ENCODE measurements at places on chromosomes 11 and 22.

DNA sequence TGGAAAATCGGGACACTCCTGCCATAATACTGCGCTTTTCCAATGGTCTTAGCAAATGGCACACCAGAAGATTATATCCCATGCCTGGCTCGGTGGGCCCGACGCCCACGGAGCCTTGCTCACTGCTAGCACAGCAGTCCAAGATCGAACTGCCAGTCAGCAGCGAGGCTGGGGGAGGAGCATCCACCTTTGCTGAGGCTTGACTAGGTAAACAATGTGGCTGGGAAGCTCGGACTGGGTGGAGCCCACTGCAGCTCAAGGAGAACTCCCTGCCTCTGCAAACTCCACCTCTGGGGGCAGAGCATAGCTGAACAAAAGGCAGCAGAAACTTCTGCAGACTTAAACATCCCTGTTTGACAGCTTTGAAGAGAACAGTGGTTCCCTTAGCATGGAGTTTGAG is 15.6 kb downstream of the PTH start:
- DNase-seq, result no peak

DNA sequence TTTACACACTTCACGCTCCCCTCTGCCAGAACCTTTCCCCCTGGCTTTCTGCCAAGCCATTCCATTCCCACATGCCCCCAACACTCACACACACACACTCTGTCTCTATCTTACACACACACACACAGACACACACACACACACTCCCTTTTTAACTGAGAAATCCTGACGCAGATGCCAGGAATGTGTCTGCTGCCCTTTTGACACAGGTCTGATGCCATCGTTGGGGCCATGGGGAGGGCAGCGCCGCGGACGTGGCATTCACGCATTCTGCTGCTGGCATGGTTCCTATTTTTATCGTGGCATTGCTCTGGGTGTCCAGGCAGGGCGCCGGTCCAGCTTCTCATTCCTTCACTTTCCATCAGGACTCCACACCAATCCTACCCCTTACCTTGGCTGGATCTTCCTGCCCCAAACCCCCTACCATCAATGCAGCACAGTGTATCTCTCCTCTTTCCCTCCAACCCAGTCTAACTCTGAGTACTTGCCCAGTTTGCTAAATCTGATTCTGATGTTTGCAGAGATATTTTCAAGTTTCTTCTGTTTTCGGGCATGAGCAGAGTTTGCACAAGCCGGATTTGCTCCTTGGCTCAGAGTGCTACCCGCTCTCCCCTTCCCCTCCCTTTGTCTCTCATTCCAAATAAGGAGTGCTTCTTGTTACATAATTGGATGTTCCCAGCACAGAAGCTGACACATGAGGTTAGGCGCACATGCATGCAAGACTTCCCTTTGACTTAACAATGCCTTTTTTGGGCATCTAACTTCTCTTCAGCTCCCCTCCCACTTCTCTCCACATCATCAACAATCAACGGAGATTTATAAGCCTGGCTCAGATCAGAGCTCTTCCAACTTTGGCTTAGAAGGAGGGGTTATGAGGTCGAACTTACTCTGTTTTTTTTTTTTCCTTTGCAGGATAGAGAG is 18.8 kb downstream of the SNX19 start:
- no peak for DNase-seq

DNA sequence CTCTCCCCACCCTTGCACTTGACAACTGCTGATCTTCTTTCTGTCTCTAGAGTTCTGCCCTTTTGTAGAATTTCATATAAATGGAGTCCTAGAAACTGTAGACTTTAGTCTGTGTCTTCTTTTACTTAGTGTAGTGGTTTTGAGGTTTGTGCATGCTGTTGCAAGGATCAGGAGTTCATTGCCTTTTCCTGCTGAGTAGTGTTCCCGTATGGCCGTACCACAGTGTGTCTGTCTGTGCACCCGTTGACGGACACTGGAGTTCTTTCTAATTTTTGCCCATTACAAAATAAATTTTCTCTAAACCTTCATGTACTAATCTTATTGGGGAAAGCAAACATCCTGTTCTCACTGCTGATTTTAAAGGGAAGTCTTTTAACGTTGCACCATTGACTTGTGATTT is 138.1 kb downstream of the TBC1D22A start:
- DNase-seq, result no peak

GRCh38 chr11:91857179-91857578 is 367.4 kb upstream of the FAT3 start:
- DNase-seq, result no peak

DNA sequence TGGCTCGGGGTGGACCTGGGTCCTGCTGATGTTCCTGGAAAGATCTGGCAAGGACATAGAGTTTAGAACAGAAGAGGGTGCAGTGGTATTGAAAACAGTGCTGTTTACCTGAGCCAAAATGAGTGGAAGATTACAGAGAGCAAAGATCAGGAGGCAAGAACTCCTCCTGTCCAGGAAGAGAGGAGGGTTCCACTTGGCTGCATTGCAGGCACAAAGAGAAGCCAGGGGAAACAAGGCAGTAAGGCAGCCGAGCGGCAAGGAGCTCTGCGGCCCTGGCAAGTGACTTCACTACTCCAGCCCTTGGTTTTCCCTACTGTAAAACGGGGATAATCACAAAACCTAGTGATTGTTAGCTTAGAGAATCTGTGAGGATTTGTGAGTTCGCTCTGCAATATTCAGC is 3.7 kb upstream of the PACSIN2 start:
- DNase-seq, result no peak

DNA sequence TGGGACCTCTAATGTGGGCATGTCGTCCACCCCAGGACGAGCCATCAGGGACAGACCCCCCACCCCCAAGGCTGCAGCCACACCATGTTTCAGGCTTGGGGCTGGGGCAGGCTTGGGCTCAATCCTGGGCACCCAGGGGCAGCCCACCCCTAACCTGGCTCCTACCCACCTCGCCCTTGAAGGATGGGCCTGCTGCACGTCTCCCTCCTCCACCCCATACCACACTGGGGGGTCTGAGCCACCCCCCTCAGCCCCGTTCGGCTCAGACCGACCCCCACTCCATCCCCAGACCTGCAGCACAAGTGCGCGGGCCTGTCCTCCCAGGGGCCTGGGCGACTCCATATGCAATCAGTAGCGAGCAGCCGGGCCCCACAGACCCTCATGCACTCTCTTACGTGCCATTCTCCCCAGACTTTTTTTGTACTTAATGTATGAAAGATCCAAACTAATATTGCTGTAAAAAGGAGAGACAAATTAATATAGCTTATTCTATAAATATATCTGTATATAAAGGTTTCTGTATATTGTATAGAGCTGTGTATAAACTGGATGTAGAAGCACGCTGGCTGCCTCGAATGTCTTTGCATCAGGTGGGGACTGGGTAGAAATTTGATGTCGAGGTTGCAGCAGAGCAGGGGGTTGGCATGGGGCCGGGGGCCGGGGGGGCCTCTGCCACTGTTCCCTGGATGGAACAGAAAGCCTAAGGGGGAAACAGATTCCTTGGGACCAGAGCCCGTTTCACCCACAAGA is 5.8 kb upstream of the MYRF start:
- DNase-seq, result no peak

GRCh38 chr22:22460060-22460459 is 48.5 kb downstream of the ZNF280B start:
- DNase-seq, result no peak

DNA sequence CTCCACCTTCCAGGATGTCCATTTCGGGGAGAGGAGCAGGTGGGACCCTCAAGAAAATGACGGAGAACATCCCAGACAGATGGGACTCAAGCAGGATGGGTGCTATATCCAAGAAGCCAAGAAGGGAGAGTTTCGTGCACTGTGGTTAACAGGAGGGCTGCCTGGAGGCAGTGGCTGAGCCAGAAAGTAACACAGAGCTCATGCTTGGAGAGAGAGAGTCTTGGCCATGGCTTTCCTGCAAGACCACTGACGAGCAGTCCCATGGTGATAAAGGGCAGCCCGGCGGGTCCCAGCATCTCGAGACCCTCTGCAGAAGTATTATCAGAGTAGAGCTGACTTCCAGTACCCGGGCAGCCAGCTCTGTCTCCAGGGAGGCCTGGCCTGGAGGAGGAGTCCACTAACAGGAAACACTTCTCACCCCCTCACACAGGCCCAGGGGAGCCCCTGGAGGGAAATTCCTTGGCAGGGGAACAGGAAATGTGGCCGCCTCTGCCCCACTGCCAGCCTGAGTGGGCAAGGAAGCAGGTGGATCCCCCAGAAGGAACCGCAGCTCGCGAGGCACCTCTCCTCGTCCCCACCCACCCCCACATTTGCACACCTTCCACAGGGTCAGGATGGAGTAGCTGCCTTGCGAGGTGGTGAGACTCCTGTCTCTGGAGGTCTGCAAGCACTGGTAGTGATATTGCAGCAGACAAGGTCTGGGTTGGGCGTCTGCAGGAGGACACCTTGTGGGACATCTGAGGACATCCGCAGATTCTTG is 32.2 kb downstream of the CYTH4 start:
- no peak for DNase-seq
